ENCODE measurements at places on chromosomes 1 and 21.

GRCh38 chr1:246317332-246318035 is 189.6 kb downstream of the SMYD3 start:
- no peak for DNase-seq

DNA sequence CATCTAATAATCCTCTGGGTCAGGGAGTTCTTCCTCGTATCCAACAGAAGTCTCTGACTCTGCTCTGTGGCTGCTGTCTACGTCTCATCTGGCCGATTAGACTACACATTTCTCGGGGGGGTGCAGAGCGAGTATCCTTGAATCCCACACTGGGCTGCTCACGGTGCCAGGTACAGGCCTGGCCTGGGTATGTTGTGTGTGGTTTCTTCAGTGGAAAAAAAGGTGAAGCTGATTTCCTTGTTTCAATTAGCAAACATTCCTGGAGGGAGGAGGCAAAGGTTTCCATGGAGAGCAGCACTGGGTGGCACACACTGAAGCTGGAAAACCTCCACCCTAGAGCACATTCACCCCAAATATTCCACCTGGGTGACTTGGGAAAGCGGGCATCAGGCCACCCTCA is 2.0 kb upstream of the RAB7B start:
- DNase-seq: no peak

DNA sequence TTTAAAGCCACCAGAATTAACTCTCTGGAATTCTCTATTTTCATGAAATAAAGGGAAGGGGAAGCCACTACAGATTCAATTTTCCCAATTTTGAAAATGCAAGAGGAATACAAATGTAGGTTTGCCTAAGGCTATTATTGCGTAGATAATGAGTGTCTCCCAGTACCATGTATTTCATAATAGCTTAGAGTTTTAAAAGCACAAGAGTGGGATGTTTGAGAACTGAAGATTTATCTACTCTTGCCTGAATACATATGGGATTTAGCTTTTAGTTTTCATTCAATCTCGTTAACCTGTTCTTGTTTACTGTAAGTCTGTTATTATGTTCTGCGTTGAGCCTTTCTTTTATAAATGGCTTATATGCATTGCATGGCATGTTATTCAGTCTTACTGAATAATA is 795.1 kb downstream of the BRINP3 start:
- DNase-seq: no peak

DNA sequence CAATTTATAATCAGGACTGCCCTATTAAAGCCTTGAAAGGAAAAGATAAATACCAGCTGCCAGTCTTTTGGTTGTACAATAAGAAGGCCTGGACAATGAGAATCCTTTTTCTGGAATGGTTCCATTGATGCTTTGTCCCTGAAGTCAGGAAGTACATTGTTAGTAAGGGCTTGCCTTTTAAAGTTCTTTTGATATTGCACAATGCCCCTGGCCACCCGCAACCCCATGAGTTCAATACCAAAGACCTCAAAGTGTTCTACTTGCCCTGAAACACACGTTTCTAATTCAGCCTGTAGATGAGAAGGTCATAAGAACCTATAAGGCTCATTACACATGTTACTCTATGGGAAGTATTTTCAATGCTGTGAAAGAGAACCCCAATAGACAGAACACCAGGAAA is 112.1 kb downstream of the OLFM3 start:
- DNase-seq: no peak

DNA sequence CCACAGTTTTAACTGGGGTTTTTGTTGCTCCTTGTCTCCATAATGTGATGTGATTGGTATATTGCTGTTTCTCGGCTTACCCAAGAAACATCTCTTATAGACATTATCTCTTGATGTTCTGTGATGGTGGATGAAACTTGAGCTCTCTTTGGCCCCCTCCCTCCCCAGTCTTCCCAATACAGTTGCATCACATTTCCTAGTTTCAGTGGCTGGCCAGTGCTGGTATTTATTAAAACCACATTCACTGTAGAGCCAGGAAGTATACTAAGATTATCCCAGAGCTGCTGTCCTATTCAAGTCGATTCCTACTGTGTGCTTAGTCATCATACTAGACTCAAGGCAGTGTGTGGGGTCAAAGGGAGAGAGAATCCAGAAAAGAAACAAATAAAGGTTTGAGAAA is 244.4 kb downstream of the KAZN start:
- no peak for DNase-seq

DNA sequence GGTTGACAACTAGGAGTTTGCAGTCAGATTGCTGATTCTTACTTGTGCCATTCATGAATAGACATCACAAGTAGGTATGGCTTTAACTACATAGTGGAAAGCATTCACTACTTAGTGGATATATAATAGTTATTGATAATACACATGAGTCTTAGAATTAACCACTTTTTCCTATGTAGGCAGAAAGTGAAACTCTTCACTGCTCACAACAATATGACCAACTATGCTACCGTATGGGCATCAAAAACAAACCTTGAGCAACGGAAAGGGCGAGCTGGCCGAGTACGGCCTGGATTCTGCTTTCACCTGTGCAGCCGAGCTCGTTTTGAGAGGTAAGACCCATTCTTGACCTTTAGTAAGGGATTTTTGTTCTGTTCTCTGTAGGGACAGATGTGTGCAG is 38.7 kb downstream of the DHX9 start:
- DNase-seq: no peak

DNA sequence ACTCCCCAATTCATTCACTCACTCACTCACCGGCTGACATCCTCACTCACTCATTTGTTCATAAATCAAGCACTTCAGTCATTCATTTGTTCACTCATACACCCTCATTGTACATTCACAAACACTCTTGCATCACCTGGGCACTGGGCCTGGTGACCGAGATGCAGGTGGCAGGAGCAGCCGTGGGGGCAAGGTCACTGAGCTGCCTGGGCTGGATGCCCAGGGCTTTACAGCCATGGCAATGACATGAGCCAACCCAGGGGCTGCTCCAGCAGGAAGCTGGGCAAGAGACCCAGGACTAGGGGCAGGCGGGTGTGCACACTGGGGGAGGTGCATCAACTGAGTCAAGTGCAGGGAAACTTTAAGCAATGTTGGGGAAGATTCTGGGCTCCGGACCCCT is 113.6 kb upstream of the IGSF21 start:
- DNase-seq: no peak

DNA sequence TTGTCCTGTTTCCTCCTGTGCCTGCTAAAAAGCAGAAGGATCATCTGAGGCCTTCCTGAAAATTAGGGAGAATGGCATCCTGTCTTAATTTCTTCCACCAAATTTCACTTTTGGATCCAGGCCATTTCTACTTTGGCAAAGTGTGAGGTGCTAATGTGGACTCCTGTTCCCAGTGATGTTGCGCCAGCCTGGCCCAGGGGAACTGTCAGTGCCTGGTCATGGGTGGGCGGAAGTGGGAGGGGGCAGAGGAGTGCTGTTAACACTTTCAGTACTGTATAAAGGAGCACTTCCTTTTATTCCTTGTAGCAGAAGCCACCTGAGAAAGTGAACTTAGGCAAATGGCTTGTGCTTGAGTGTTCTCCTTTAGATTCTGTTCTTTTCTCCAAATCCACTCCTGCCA is 19.9 kb downstream of the ELAPOR1 start:
- DNase-seq: peak; percentile 79

DNA sequence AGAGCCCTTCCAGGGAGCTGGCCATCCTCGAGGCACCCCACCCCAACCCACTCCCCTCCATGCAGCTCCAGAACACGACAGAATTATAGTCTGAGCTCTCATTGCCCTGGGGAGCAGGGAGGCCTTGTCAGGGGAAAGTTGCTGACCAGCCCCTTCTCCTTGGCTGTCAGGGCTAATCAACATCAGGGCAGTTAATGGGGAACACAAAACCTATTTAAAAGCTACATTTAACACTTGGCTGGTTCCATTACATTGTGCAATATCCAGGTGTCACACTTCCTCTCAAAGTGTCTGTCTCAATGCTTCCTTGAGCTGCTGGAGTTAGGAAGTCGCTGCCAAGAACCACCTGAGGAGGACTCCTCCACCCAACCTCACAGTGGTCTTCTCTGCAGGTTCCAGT is 111.8 kb upstream of the GRIK3 start:
- DNase-seq: no peak

All from thyroid gland (tissue), 4 donors.